ENCODE measurements at places on chromosomes 5 and 9.

DNA sequence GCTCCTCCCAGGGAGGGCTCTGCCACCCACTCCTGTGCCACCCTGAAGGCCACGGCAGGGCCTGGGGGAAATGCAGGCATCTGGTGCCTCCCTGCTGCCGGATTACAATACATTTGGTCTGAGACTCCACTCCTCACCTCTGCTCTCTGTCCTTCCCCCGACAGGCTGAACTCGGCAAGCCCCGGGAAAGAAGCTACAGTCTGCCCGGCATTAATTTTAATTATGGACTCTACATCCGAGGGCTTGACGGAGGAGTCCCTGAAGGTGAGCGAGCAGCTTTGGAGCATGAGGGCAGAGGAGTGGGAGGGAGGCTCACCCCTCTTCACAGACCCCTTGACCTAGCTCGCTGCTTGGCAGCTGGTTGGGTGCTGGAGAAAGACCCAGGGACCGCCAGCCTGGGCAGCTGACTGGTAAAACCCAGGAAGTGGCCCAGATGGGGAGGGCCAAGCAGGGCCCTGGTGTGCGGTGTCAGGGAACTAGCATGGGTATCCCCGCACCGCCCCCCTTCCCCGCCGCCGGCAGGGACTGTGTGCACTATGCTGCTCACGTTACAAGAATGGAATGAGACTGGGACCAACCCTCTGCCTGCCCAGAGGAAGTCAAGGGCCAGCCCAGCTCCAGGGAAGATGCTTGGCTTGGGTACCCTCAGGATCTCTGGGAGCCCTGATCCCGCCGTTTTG lies 83.7 kb upstream of the BARHL1 start:
- no peak for DNase-seq

DNA sequence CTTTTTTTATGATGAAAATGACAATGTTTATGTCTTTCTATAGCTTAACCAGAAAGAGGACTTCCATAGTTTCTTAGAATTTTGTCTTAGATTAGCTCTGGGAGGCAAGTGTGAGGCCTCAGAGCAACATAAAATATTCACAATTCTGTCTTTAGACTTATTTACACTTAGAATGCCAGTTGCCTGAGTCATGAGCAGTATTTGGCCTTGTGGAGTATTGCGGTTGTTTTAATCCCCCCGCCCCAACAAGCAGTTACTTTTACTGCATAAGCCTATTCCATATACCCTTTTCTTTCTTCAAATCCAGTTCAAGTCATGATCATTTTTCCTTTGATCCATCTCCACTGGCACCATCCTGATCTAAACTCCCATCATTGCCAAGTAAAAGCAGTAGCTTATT lies 198.0 kb upstream of the EGFLAM start:
- DNase-seq = no peak

DNA sequence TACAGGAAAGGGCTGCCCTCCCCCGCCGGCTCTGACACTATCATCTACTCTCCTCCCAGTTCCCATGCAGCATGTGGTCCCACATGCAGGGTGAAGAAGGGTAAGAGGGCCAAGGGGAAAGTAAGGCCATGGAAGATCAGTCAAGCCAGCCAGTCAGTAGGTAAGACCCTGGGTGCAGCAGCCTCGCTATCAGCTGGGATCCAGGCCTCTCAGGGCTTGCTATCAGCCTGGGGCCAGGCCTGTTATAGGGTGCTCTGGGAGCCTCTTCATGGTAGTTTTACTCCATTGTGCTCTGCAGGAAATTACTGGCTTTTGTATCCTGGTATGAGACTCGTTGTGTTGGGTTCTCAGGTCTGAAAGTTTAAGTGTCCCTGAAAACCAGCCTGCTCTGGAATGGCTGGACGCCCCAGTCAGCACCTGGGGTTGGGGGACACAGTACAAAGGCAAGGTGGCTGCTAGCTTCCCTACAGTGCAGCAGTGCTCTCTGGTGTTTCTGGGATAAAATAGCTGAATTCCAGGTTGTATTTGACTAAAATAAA lies 21.4 kb downstream of the SLC22A4 start:
- no peak for DNase-seq

DNA sequence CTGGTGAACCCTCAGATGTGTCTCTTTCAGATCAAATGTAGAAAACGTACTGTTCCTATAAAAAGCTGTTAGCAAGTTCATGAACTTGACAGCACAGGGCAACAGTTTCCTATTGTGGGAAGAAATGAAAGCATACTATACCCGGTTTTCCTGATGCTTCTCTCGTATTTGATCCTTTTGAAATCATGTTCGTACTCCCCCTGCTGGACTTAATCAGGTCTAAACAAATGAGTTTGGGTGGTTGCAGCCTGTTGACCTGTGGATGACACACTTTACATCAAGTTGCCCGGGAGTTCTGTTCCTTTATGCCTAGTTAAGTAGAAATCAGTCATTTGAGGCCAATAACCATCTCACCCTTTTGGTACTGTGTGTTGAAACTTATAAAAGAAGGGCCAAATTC lies 1992.3 kb downstream of the MAT2B start:
- no peak for DNase-seq

GRCh38 chr5:100841358-100842076 lies 61.6 kb downstream of the ST8SIA4 start:
- no peak for DNase-seq

DNA sequence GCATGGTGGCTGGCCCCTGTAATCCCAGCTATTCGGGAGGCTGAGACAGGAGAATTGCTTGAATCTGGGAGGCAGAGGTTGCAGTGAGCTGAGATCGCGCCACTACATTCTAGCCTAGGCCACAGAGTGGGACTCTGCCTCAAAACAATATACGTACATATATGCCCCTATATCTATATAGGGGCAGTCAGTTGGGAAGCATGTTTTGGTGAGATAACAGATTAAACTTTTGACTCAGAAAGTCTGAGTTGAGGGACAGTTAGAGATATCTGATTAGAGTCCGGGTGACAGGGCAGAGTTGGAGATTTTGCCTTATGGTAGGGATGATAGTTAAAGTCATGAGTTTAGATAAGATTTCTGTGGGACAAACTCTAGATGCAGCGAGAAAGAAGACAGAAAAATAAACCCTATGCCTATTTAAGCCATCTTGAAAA lies 71.8 kb upstream of the ALDH1A1 start:
- no peak for DNase-seq

- DNase-seq = no peak
These were observed 226.5 kb downstream of the FANCC start for GRCh38 chr9:95090871-95091577.

DNA sequence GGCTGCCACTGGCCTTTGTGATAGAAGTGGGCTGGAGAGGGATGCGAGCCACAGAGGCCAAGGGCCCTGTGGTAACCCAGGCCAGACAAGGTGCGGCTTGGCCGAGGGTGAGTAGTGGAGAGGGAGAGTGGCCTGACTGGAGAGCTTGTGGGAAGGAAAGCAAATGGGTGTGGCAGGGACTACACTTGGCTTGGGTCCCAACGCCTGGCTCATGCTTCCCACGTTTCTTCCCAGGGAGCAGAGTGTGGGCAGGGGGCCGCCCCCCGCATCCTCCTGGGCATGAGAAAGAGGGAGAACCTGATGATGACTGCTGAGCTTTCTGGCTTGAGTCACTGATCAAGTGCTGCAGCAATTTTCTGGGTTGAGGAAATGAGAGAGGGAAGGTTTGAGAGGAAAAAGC lies 95.7 kb downstream of the ANKH start:
- DNase-seq = no peak

DNA sequence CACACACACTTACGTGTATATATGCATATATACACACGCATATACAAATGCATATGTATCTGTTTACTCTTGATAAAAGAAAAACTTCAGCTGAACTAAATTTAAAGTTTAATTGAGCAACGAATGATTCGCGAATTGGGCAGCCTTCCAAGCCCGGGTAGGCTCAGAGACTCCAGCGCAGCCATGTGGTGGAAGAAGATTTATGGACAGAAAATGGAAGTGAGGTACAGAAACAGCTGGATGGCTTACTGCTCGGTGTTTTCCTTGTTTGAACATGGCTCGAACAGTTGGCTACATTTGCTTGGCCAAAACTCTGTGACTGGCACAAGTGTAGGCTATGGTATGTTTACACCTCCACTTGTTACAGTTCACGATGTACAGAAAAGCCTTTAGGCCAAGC lies 239.3 kb upstream of the PRDM9 start:
- DNase-seq = no peak

DNA sequence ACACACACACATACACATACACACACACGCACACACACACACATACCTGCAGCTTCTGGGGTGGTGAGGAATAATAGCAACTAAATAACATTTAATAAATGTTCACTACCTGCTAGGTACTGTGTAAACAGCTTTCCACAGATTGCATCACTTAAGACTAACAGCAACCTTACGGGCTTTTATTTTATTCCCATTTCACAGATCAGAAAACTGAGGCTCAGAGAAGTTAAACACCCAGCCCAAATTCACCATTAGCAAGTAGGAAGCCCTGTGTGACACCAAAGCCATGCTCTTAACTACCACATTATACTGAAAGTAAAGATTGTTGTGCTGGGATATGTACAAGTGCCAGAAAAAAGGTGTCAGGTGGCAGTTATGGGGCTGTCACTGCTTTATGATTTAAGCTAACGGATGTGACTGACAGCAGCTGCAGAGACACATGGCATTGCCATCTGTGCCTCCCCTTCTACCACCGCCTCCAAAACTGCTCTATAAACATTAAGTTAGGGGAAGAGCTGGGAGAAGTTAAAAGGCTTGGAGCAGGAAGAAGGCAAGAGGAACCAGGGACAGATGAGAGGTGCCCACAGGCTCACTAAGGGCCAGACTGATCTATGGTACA lies 13.6 kb downstream of the MTMR12 start:
- no peak for DNase-seq

DNA sequence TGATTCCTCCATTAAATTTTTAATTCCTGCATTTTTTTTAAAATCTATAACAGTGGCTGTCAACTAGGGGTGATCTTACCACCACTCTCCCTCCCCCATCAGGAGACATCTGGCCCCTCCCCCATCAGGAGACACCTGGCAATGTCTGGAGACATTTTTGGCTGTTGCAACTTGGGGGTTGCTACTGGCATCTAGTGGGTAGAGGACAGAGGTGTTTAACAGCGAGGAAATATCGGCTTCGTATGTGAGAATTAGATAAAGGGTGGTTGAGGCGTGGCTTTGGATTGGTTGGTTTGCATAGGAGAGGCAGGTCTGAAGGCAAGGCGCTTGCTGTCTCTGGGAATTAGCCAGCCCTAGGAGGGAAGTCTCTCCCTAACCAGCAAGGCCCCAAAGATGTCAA lies 10.5 kb downstream of the CDHR2 start:
- DNase-seq = peak; percentile 34

DNA sequence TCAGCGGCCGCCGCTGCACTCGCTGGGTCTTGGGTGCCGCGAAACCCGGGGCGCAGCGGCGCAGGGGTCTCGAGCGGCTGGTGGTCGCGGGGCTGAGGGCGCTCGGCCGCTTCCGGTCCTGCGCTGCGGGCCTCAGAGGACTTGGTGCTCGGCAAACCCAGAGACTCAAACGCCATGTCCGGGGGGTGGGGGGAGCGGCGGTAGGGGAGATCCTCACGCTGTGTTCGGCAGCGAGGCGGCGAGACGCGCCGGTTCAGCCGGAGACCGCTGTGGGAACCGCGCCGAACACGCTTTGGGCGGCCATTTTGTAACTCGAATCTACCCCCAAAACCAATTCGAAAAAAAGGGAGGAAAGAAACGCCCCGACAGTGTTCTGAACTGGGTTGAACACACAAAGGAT lies 317.5 kb upstream of the CDH18 start:
- no peak for DNase-seq

GRCh38 chr9:124660341-124660801 lies 110.7 kb downstream of the NR6A1 start:
- DNase-seq = no peak

DNA sequence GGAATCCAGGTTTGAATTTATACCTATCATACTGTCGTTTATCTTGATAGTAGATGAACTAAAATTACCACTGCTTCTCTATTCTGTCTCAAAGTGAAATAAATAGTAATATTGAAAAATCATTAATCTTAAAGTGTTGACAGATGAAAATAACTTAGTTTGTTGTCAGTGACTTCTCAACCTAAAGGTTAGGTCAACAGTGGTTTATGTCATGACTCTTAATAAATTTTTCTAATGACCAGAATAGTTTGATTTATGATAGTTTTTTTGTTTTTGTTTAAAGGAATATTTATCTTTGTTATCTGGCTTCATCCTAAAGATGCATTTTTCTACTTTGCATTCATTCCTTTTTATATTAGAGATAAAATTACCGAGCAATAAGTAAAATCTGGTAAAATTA lies 81.1 kb downstream of the SLF1 start:
- no peak for DNase-seq

DNA sequence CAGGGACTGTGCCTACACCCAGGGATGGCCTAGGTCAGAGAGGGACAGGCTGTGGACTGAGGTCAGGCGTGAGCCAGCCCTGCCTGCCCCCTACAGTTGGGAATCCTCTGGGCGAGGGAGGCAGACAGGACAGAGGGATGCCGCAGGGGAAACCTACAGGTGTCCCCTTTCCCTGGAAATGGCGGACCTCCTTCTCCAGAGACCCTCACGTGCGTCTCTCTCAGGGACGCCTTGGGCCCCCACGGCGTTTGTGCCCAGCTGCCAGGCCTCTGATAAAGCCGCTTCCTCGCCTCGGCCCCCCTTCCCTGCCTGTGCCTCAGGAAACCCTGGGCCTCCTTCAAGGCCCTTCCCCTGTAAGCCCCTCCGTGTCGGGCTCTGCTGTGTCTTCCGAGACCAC lies 129.3 kb downstream of the RXRA start:
- no peak for DNase-seq

GRCh38 chr9:117247266-117247665 lies 167.6 kb downstream of the ASTN2 start:
- no peak for DNase-seq

DNA sequence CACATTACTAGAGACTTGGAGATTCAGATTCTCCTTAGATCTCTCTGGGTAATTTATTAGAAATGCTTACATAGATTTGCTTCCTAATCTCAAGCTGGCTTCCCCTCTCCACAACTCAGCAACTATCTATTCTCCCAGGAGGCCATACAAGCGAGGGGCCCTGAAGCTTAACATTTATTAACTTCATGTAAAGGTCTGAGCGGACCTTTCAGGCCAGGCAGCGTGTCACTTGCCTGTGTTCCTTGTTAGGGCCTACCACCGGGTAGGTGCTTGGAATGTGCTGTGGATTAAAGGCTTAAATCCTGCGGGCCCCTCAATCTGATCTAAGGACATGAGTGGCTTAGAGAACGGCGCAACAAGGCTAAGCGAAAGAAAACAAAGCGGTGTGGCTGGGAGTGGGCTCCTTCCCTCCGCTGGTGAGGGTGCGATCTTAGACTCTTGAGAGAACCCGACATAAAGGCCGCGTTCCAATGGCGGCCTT lies 712 bp upstream of the HSPA4 start:
- DNase-seq = no peak

GRCh38 chr5:56311306-56311905 lies 78.3 kb upstream of the ANKRD55 start:
- no peak for DNase-seq

- no peak for DNase-seq
These were observed 44.3 kb upstream of the GPR151 start for GRCh38 chr5:146560205-146560812.

- no peak for DNase-seq
These were observed 14.3 kb downstream of the SNX30 start for GRCh38 chr9:112764837-112765236.

- no peak for DNase-seq
These were observed 1.6 kb downstream of the FASTKD3 start for GRCh38 chr5:7867260-7867659.
